ENCODE measurements at places on chromosomes 3 and 15.

GRCh38 chr15:89809093-89809786 lies 5.4 kb downstream of the ANPEP start:
- no peak for DNase-seq

- no peak for DNase-seq
Measured at GRCh38 chr3:117846238-117846637, 1136.7 kb downstream of the TUSC7 start.

- no peak for DNase-seq
Measured at GRCh38 chr3:186400662-186401061, 38.6 kb upstream of the DGKG start.

- DNase-seq = no peak
Measured at GRCh38 chr15:25436707-25437106, 2.1 kb downstream of the UBE3A start.

DNA sequence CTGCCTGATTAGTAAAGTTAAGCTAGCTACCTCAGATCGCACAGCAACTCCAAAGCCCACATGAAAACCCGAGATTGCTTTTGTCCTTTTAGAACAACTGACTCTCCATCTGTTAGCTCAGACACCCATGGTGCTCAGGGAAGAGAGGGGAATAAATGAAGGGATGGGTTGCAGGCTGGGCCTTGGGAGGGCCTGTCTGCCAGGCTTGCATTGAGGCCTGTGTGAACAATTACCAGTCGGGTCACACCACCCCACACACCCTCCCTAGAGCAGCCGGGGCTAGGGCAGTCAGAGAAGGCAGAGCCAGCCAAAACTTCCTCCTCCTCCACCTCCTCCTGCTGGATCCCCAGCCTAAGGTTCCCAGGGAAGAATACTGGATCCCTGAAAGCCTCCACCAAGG lies 8.8 kb upstream of the PRKAR2A start:
- DNase-seq = no peak

DNA sequence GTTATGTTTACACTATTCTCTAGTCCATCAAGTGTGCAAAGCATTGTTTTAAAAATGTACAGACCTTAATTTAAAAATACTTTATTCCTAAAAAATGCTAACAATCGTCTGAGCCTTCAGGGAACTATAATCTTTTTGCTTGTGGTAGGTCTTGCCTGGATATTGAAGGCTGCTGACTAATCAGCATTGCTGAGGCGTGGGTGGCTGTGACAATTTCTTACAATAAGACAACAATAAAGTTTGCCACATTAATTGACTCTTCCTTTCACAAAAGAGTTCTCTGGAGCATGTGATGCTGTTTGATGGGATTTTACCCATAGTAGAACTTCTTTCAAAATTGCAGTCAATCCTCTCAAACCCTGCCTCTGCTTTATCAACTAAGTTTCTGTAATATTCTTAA lies 384.0 kb upstream of the TGFBR2 start:
- no peak for DNase-seq

DNA sequence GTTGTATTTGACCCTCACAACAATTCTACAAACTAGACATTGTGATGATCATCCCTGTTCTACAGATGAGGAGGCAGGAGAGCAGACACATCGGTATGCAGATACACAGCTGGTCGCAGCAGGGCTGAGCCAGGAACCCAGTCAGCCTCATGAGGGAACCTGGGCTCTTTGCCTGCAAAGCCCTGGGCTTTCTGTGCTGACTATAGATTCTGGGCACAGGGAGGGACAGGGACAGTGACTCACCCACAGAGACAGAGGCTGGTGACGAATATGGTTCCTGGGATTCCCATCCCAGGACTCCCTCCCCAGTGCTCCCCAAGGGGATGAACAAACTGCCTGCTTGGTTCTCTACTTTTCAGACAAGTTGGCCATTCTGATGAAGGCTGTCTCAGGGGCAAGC lies 3.8 kb upstream of the CAMP start:
- DNase-seq = no peak

- DNase-seq = no peak
Measured at GRCh38 chr3:23036728-23037127, 166.4 kb upstream of the UBE2E2 start.

DNA sequence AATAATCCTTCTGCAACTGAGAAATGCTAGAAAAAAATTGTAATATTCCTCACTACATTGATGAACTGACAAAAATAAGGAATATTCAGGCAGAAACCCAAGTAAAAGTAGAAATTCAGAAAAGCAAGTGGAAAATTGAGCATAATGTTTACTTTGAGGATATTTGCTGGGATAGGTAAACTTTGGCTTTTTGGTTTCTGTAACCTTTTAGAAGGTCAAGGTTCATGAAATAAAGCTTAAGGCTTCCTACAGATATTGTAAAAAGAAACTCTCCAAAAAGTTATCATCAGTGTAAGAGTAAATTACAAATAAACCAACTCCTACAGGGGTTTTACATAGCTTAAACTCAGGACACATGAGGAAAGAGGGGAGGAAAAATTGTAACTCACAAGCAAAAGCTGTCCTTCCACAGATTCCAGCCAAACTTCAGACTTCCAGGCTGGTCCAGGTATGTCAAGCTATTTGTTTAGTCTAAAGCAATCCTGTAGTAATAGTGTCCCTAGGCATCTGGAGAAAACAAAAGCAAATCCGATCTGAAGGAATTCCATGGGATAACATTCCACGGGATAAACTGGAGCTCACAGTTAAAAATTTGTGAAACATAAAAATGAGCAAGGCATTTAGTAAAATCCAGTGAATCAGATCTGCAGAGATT lies 21.1 kb downstream of the C3orf70 start:
- DNase-seq = no peak

GRCh38 chr15:93900476-93901400 lies 330.6 kb upstream of the MCTP2 start:
- no peak for DNase-seq

GRCh38 chr15:58212909-58213526 lies 74.8 kb downstream of the AQP9 start:
- DNase-seq = no peak

DNA sequence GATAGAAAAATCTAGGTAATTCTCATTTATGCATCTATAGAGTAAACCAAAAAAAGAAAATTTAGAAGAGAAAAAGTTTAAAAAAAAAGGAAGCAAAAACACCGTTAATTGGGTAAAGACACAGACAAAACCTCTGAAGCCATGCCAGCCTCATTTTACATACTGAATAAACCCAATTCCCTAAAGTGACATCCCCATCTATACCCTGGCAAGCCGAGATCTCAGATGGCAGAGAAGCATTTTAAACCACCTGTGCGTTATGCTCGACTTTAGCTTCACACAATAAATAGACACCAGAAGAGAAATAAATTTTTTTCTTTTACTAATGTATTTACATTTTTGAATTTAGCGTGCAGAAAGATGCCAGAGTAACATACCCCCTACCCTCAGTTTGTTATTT lies 382.1 kb downstream of the PLCL2 start:
- DNase-seq = no peak

DNA sequence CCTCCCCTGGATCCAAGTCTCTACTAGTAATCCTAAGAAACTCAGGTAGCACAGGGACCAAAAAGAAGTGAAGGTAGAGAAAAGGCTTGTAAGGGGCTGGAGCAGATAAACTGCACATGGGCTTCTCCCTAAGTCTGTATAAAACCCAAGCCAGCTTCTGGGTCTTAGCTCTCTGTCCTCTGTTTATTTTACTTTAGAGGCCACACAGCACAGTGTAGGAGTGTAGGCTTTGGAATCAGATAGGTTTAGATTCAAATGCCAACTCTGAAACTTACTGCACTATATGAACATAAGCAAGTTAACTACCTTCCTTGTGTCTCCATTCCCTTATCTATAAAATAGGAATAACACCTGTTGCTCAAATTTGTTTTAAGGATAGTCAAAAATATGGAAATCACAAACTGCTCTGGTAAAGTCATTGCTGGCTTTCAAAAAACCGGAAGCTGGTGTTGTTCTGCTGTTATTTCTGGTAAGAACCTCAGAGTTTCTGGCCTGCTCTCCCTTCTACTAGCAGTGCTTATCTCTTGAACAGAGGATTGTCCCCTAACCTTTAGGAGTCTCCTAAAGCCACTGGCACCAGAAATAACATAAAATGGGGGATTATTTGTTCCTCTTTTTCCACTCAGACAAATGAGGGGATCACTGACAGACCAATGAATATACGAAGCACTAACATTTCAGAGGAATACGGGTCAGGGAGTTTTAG lies 33.8 kb downstream of the PIK3R4 start:
- no peak for DNase-seq

GRCh38 chr3:134104031-134104430 lies 74.3 kb upstream of the SLCO2A1 start:
- DNase-seq = no peak

GRCh38 chr15:77573802-77574201 lies 58.9 kb downstream of the LINGO1 start:
- DNase-seq = no peak

- no peak for DNase-seq
Measured at GRCh38 chr3:15307580-15307979, 24.8 kb downstream of the SH3BP5 start.

DNA sequence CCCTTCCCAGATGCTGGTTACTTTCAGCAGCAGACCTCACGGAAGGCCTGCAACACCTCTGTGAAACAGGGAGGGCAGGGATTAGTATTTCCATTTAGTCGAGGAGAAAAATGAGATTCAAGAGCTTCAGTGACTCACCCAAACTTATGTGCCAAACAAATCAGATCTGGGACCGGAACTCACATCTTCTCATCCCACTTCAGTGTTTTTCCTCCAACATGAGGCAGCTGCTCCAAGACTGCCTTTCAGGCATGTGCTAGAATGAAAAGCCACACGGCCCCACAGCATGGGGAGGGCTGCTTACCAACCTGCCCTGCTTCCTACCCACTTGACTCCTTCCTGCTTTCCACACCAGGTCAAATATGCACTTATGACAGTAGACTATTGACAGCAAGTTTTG lies 129.4 kb upstream of the SLC24A5 start:
- no peak for DNase-seq

- DNase-seq = no peak
Measured at GRCh38 chr3:150252462-150252861, 155.6 kb upstream of the TSC22D2 start.

GRCh38 chr3:161576311-161576710 lies 79.7 kb downstream of the OTOL1 start:
- no peak for DNase-seq

- DNase-seq = no peak
Measured at GRCh38 chr15:69740684-69741083, 288.1 kb downstream of the RPLP1 start.

GRCh38 chr3:105430455-105430854 lies 63.7 kb downstream of the ALCAM start:
- DNase-seq = no peak

DNA sequence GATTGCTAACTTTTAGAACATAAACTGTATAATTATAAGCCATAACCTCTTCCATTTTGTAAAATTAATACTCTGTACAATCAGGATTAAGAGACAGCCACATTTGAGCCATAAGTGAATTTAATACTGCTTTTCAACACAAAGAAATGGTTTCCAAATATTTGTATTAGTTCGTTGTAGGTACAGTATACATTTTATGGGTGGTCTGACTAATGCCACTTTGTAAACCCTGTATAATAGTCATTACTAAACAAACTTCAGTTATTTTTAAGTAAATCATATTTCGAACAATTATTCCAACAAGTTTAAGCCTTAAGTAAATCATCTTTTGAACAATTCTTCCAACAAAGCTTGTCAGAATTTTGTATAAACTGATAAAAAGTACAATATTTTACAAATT lies 11.0 kb downstream of the ALCAM start:
- no peak for DNase-seq

- DNase-seq = no peak
Measured at GRCh38 chr3:181567311-181568075, 144.2 kb upstream of the SOX2 start.

- no peak for DNase-seq
Measured at GRCh38 chr3:172506094-172506493, 17.1 kb downstream of the TNFSF10 start.

GRCh38 chr3:57583544-57583943 lies 13.6 kb downstream of the ARF4 start:
- no peak for DNase-seq

DNA sequence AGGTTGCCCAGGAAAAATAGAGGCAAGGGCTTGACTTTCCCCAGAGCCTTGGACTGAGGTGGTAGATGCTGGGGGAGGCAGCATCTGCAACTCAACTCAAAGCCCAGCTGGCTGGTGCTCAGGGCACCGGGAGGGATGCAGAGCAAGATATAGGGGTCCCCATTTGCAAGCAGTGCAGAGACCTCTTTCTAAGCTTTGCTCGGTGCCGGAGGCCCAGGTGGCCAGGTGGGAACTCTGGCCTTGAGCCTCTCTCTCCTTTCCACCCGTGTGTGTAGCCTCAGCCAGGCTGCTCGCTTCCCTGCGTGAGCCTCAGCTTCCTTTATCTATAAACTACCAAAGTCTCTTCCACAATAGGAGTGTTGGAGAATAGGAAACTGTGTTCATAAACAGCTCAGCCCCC lies 36.5 kb downstream of the SLC6A6 start:
- DNase-seq = no peak

- no peak for DNase-seq
Measured at GRCh38 chr3:24944805-24945520, 450.3 kb upstream of the THRB start.

DNA sequence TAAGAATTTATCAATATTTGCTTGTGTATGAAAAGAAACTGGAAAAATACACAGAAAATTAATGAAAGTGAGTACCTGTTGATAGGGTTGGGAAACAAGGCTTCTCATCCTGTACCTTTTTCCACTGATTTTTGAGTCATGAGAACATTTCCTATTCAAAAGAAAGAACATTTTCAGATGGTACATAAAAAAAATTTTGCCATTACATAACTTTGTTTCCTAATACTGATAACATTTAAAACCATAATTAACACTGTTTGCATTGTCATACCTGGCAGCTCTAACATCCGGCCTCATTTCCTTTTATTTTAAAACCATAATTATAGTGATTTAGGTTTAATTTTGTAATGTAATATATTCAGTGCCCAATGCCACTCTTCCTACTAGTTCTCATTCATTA lies 11.7 kb downstream of the NKTR start:
- DNase-seq = no peak

- DNase-seq = no peak
Measured at GRCh38 chr3:131454501-131454900, 48.3 kb downstream of the MRPL3 start.

DNA sequence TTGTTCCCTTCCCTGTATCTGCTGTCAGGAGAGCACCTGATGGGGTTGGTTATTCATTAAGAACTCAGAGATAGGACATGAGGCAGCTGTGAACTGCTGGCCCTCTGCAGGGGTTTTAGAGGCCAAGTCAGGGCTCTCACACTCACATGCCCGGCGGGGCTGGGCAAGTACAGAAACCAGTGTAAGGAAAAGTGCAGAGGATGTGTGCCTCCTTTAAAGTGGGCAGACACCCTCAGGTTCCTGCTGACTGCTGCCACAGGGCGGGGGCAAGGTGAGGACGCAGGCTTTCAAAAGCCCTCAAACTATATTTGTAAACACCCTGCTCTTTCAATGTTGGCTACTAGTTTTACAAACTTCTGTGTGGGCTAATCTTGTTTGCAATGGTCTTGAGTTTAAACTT lies 22.4 kb downstream of the CXCR6 start:
- DNase-seq = no peak

All from activated T-cell treated with anti-CD3 and anti-CD28 coated beads, Interleukin-2, amount 50 U/mL, for 1 hour (primary cell).